ENCODE measurements at places on chromosomes 12 and 14.

DNA sequence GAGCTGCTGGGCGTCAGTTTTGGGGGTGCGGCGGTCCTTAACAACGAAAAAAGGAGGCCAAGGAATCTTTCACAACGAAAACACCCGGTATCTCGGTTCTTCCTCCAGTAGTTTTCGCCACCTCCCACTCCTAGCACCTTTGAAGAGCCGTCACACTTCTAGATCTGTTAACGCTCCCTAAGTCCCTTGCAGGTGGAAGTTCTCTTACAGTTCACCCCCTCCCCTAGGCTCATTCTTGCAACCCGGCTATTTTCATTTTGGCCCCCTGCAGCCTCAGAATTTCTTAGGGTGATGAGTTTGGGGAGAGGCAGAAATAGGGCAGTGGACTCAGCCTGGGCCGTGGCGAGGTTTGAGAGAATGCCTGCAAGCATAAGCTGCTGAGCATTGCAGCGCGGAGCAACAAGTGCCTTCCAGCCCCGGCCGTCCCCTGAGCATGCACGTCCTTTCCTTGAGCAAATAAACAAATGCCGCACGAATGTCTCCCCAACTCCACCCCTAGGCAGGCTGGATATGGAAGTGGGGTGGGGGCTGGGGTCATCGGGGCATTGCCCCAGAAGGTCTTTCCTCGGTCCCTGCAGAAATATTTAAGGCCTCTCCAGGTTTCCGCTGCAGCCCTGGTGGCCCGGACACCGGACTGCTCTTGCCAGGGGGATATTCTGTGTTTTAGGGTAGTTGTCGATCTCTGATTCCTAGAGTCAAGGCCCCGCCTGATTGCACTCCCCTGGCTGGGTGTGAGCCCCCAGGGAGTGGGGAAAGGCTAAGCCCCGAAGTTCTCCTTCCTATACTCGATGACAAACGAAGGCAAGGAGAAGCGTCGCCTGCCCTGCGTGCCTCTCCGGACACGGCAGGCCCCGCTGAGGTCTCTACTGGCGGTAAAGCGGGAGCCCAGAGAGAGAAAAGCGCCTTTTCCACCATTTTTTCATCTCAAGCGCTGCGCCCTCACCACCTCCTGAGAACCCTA is 1.6 kb downstream of the RFX4 start:
- DNase-seq = no peak

DNA sequence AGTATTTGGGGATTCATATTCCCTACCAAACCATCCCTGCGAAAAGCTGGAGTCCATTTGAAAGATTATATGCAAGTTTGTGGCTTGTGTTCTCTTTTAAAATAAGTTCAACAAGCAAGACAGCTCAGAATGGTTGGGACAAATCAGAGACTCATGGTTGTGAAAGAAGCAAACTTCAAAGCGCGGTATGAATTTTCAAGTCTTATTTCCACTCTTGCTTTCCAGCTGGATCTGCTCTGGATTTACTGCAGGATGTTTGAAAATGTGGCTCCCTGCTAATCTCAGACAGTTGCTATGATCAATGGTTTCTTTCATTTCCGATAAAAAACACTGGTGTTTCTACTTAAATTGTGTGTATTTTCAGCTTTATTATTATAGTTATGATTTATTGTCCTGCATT is 477.5 kb downstream of the RAD51B start:
- no peak for DNase-seq

GRCh38 chr14:78029601-78030372 is 140.4 kb upstream of the NRXN3 start:
- DNase-seq = no peak

- DNase-seq = no peak
These were observed 8.6 kb downstream of the NACA start for GRCh38 chr12:56716458-56716857.

DNA sequence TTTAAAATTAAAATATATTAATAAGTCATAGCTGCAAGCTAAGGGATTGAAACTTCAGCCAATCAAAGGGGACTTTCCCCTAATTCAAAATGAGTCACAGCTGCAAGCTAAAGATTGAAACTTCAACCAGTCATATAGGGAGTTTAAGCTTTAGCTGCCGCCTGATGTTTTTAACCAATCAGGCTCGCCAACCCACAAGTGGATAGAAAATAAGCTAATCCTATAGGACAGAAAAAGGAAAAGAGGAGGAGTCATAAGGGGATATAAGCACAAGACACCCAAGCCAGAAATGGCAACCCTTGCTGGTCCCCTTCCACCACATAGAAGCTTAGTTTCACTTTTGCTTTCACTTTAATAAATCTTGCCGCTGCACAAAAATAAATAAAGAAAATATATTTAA is 1154.6 kb downstream of the GALC start:
- peak; percentile 1 for DNase-seq

- no peak for DNase-seq
These were observed 86.6 kb downstream of the CRADD start for GRCh38 chr12:93763746-93764147.

DNA sequence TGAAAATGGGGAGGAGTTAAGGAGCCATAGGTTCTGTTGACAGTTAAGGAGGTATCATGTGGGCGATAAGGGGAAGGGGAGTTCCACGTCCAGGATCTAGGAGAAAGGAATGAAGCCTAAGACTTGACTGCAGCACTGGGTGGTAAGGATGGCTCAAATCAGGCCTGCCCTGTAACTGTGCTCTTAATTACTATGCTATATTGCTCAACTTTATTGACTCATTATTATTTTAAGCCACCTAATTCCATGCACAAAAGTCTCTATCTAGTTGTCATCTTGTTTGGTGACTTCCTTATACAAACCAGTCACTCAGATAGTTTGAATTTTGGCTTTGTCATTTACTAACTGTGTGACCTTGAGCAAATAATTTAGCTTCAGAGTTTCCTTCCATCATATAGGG is 242.1 kb upstream of the ARHGAP5 start:
- no peak for DNase-seq

DNA sequence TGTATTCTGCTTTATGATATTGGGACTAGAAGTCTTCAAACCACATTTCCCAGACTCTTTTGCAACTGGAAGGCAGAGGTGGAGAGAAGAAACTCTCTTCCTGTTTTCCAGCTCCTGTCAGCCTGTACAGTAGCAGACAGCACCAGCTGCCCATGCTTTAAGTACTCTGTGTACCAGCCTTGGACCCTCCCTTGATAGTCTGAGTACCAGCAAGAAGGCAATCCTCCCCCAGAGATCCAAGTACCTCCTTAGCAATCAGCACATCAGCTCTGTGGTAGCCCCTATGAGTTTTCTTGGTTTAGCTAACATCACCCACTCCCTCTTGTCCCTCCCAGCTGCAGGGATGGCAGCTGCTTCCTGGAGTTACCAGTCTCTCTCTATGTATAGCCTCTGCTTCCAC is 56.3 kb downstream of the STXBP6 start:
- no peak for DNase-seq

- no peak for DNase-seq
These were observed 286.3 kb downstream of the RPAP3 start for GRCh38 chr12:47419497-47419896.

DNA sequence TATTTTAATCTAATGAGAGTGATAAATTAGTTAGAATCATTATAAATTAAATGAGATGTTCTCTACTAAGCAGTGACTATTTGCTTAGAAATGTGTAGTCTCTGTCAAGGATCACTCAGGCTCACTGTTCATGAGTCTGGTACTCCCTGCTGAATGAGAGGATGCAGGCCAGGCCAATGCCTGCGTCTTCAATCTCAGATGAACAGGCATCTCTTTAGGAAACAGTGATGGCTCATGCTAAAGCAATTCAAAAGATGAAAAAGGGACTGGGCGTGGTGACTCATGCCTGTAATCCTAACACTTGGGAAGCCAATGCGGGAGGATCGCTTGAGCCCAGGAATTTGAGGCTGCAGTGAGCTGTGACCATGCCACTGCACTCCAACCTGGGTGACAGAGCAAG is 106.8 kb downstream of the ZFC3H1 start:
- DNase-seq = no peak

DNA sequence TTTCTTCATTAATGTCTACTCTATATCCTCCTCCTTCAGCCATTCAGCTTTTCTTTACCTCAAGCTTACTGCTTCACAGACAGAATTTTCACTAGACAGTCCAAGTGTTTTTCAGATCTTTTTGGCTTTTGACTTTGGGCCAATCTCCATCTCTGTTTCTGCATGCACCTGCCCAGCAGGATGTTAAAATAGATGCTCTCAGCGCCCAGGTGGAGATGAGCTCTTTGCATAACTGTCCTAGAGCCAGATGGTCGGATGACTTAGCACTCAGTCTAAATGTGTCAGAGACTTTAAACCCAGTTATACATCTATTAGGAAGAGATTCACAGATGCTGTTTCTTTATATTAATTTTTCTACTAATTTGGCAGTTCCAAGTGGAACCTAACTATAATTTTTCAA is 80.3 kb upstream of the SSTR1 start:
- DNase-seq = no peak

GRCh38 chr14:105473033-105473676 is 1.5 kb upstream of the CRIP2 start:
- DNase-seq = no peak

GRCh38 chr12:130646716-130647370 is 69.3 kb downstream of the RIMBP2 start:
- no peak for DNase-seq

- DNase-seq = no peak
These were observed 33.8 kb downstream of the ZFP36L1 start for GRCh38 chr14:68759017-68759560.

DNA sequence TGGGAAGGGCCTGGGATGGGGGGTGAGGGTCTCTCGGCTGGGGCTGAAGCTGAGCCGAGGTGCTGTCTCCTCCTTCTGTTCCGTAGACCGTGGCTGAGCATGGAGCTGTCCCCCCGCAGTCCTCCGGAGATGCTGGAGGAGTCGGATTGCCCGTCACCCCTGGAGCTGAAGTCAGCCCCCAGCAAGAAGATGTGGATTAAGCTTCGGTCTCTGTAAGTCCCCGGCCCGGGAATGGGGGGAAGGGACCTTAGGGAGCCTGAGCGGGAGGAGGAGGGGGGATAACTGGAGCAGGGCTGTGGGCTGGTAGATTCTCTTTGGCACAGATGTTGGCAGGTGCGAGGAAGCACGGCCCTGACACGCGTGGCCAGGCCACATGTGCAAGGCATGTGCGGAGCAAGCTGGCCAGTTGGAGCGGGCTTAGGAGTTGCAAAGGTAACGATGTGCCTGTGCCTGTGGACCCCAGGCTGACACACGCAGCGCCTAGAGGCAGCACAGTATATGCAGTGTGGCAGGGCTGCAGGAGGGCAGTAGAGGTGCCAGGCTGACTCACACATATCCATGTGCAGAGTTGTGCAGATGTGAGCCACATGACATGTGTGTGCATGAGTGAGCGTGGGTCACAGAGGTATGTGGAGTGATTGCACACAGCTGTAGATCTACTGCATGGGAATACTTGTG is 512 bp downstream of the PDE1B start:
- DNase-seq = peak; percentile 8

GRCh38 chr14:39615352-39615751 is 183.1 kb upstream of the FBXO33 start:
- DNase-seq = no peak

DNA sequence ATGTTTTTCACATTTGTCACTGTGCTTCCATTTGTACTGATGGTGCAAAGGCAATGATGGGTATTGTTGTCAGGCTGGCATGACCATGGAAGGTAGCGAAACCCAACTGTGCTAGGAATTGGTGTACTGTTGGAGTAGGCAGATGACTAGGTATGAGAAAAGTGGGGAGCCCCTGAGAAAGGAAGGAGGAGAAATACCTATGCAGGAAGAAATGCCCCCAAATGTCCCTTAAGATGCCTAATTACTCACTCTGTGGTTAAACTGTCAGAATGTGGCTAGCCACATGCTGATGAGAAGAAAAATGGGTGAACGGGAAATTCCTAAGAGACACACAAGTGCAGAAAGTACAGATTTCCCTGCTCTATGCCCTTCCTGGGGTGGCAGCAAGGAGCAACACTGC is 339.1 kb downstream of the TMEM132D start:
- no peak for DNase-seq

DNA sequence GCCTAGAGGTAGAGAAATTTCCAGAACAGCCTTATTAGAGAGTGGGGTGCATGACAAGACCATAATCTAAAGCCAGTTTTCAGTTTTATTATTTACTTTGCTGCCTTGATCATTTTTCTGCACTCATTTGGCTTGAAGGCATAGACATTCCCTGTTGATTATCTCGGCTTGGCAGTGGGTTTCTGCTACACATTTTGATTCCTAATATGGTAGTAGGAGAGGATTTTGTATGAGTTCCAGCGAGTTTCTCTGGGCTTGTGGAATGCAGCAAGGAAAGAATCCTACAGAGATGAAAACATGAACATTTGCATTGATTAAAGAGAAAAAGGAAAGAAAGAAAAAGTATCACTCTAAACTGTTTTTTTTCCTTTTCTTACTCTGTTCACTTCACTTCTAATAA is 281.2 kb downstream of the PAWR start:
- DNase-seq = no peak

- no peak for DNase-seq
These were observed 1.8 kb downstream of the SH2B3 start for GRCh38 chr12:111407377-111408115.

GRCh38 chr12:126431767-126432166 is 1366.5 kb downstream of the AACS start:
- DNase-seq = no peak

GRCh38 chr12:44184499-44185206 is 348.8 kb downstream of the TMEM117 start:
- DNase-seq = no peak

DNA sequence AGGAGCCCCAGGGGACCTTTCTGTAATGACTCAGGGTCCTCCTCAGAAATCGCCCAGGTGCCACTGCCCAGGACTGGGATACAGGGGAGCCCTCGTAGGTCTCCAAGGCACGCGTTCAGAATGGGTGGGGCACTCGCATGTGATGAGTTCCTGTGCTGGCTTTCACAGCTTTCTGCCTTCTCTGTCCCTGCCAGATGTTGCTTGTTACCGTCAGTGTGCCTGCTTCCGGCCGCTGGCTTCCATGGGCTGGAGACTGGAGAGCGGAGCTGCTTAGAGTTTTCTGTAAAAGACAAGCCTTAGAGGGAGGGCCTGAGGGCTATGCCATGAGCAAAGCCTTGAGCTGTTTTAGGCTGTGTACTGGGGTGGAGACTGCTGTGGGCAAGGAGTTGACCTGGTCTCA is 75.0 kb upstream of the SLC24A4 start:
- no peak for DNase-seq

DNA sequence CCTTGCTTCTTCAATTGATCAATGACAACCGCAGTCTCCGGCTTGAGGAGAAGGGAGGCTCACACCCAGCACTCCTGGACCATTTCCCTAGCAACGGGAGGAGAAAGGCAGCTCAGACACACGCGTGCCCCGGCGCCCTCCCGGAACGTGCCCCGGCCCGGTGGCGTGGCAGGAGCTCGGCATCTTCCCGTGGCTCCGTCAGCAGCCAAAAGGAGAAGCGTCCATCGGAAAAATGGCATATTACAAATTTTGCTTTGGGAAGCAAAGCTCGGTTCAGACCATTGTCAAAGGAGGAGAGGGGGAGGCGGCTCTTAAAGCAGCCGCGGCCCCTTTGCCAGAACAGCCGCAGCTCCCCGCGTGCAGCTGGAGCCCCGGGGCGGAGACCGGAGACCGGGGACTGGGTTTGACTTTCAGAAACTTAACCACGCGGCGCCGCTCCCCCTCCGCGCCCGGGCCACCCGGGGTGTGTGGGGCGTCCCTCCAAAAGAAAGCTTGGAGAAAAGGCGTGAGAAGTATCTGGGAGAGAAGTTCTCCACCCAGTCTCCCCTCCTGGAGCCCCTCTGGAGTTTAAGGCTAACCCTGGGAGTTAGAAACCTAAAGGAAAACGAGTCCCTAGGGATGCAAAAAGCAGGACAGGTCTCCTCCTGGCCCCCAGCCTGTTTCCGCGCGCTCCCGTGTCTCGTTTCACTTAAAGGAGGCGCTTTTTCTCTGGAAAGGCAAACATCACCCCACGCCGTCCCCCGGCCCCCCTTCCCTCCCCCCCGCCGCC is 545 bp downstream of the PPFIA2 start:
- DNase-seq = no peak
